Stimulated activated CD8-positive, alpha-beta memory T cell treated with anti-CD3 and anti-CD28 coated beads, Interleukin-4, amount 100 ng/mL, for 1 hour (primary cell): ENCODE measurements at places on chromosomes 6 and 20.

- DNase-seq = no peak
These were observed 6.0 kb upstream of the MRAP2 start for GRCh38 chr6:84027340-84028181.

- DNase-seq = no peak
These were observed 80.8 kb downstream of the SLC22A3 start for GRCh38 chr6:160428818-160429619.

GRCh38 chr6:154683756-154684523, 49.3 kb upstream of the SCAF8 start:
- no peak for DNase-seq

DNA sequence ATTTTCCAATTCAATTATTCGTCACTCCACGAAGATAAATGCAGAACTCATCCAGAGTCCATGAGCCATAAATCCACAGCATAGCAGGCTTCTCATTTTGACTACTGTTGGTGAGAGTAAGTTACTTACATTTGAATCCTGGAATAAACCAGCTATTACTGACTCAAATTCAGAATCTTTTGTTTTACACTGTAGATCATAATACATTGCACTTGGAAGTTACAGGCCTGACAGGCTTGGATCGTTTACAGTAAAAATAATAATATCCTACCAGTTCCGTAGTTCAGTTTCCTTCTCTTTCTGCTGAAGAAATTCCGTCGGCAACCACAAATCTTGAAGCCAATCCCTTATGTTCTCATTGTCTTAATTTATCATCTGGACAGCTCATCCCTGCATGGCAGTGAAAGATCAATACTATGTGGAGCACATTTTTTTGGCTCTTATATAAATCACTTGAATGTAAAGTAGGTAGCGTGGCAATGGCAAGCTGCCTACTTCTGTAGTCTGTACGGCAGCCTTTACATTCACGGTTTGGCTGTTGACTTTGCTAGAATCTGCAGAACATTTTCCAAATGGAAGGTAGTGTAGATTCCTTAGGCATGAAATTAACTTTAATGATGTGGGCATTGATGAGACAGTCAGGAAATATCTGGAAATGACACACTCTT, 142.9 kb downstream of the WDR27 start:
- no peak for DNase-seq

DNA sequence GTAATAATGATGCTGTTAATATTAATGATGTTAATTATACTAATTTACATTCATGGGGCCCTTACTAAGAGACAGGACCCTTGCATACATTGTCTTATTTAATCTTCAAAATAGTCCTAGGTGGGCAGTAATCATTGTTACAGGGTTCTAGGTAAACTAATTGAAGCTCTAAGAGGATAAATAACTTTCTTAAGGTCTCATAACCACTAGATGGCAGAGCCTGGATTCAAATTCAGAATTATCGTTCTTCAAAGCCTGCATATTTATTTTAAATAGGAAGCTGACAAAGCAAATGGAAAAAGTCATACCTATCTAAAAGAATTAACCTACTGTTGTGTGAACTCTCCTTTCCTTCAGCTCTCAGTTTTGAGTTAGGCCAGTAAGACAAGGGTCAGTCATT, 23.5 kb downstream of the PTCHD4 start:
- no peak for DNase-seq

- DNase-seq = no peak
These were observed 18.5 kb upstream of the FAM184A start for GRCh38 chr6:119096721-119097565.

DNA sequence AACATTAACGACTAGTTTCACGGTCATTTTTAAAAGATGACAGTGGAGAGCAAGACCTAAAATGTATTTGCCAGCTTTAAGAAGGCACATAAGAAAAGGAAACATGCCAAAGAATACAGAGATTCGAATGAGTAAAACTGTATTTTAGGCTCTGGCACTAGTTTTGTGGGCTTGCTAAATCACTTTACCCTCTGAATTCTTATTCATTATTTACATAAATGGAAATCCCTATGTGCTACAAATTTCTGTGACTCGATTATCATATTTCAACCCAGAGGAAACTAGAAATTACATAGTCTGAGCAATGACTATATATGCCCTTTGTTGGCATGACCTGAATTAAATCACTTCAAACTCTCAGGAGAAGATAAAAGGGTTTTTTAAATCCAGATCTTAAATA, 441.7 kb upstream of the RNF217 start:
- DNase-seq = no peak

DNA sequence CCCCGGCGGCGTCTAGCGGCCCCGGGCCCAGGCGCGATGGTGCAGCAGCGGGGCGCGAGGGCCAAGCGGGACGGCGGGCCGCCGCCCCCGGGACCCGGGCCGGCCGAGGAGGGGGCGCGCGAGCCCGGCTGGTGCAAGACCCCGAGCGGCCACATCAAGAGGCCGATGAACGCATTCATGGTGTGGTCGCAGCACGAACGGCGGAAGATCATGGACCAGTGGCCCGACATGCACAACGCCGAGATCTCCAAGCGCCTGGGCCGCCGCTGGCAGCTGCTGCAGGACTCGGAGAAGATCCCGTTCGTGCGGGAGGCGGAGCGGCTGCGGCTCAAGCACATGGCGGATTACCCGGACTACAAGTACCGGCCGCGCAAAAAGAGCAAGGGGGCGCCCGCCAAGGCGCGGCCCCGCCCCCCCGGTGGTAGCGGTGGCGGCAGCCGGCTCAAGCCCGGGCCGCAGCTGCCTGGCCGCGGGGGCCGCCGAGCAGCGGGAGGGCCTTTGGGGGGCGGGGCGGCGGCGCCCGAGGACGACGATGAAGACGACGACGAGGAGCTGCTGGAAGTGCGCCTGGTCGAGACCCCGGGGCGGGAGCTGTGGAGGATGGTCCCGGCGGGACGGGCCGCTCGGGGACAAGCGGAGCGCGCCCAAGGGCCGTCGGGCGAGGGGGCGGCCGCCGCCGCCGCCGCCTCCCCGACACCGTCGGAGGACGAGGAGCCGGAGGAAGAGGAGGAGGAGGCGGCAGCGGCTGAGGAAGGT, 715 bp downstream of the SOX12 start:
- peak; percentile 17 for DNase-seq

DNA sequence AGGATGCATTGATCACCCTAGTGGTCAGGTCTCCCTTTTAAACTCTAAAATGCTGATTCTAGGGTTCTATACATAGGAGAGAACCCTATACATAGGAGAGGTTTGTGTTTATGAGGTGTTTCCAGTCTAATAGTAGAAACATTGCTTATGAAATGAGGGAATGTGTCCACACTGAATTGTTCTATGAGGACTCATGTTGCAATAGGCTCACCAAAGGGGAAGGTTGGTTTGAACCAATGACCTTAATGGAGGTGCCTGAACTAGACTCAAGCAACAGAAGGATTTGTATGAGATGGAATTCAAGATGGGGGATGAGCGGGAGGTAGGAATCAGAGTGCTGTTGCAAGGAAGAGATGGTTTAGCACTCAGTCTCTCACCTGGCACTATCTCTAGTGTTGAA, 33.5 kb upstream of the UBR2 start:
- DNase-seq = no peak

DNA sequence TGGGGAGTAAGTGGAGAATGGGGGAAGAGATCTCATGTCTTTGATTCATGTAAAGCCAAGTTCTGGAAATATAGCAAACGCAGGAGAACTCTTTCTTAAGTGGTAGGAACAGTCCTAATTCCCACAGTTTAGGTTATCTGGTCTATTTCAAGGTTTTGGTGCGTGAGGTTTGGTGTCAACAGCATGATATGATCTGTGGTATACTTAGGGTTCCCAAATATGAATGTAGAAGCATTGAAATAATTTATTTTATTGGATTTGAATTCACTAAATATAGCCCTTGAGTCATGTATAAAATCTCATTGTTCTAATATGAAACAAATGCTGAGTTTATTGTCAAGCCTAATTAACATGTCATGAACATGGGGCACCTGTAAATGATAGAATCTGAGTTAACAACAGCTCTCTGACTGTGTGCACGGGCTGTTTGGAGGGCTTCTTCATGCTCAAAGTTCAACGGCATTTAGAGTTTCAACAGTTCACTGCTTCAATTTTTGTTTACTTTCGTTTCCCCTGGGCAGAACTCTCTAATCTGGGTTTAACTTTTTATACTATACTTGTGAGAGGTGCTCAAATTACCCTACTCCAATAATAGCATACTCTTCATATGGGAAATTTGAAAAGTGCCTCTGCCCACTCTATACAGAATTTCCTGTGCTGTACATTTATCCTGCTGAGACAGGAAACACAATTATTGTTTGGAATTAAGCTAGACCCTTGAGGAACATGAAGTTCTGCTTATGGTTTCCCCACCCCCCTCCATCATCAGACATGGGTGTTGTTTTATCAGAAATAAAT, 236.3 kb upstream of the ZNF217 start:
- no peak for DNase-seq

DNA sequence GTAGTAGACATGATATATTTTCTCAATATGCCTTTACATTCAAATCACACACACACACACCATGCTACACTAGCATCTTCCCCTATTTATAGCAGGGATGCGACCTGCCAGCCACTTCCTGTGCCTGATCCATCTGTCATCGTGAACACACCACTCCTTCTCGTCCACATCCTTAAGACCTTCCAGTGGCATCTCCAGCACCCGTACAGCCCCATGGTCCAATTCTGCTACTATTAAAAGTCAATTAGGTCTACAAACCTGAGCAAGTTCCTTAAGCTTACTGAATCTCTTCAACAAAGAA, 54.5 kb downstream of the KIF16B start:
- no peak for DNase-seq

- DNase-seq = no peak
These were observed 245.3 kb upstream of the FOXQ1 start for GRCh38 chr6:1066449-1067090.

- DNase-seq = no peak
These were observed 59.2 kb upstream of the ADGRB3 start for GRCh38 chr6:68575765-68576439.

DNA sequence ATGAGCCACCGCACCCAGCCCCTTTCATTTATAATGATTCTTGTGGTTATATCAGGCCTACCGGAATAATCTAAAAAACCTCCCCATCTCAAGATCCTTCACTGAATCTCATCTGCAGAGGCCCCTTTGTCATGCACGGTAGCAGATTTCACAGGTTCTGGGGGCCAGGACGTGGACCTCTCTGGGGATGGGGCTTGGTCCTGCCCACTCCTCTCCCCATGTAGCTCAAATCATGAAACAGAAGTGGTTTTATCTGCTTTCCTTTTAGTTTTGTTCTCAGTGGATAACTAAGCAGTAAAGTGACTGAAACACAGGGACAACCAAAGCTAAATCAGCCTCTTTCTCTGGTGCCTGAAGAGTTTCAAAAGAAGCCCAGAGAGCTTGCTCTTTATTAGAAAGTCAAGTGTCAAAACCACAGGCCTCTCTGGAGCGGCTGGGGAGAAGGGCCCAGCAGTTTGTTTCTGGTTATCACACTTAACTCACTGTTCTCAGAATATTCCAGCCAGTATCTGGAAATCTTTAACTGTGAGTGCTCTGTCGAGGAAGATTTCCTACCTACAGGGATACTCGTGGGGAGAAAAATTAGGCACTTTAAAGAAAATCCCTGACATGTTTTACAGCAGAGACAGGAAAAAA, 60.6 kb upstream of the FAM184A start:
- no peak for DNase-seq

- no peak for DNase-seq
These were observed 737.7 kb downstream of the FRK start for GRCh38 chr6:115323001-115323400.

- no peak for DNase-seq
These were observed 57.6 kb downstream of the DAAM2 start for GRCh38 chr6:39849764-39850163.

DNA sequence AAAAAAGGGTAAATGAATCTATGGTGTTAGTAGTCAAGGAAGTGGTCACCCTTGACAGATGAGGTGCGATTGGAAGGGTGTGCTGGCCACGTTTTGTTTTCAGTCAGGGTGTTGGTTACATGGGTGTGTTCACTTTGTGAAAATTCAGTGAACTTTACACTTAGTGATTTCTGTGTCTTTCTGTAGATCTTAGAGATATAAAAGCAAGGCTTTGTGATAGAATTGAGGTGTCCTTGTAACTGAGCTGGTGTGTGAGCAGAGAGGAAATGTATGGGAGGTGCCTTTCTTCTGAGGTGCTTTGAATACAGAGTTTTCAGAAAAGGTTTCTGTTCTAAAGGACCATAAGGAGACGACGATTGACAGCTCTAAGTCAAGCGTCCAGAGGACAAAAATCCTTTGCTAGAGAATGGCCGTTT, 90.5 kb downstream of the SAMD3 start:
- DNase-seq = peak; percentile 13

GRCh38 chr6:28517964-28518363, 2.4 kb upstream of the GPX6 start:
- no peak for DNase-seq

- DNase-seq = no peak
These were observed 980.3 kb upstream of the FLRT3 start for GRCh38 chr20:15317546-15318232.

DNA sequence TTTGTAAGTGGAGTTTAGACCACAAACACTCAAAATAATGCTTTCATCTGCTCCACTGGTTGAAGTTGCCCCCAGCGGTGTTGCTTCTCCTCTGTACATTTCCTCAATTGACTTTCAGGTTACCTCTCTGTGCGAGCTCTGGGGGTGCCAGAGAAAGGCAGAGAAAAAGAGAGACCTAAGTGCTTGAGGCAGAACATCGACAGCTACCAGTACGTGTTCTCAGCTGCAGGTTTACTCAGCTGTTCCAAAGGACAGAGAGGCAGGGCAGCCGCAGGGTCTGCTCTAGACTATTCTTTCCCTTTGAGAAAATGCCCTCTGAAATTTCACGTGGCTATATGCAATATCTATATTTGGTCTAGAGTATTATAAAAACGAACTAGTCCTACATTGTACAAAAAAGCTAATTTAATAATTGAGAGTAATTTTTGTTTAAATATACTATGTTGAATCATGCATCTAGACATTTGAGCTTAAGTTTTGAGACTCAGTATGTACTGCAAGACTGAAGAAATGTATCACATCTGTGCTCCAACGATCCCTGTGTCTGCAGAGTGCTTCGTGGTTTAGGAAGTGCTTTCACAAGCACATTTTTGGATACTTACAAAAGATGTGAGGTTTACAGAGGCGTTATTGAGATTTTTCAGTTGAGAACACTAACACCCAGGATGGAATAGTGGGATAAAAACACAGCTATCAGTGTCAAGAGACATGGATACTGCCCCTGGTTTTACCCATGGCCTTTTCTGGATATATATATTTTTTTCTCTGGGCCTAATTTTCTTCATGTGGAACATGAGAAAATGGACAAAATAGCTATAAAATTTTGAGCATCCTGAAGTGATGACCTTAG, 453.6 kb upstream of the FLRT3 start:
- no peak for DNase-seq

- DNase-seq = no peak
These were observed 234.2 kb downstream of the HACE1 start for GRCh38 chr6:104625536-104625935.

- DNase-seq = no peak
These were observed 22.6 kb upstream of the CCR6 start for GRCh38 chr6:167100241-167100674.
